ENCODE measurements at places on chromosomes 3 and 15. TPM values are rescaled to one million over a fixed set of nuclear protein-coding genes. Genes with fewer than 3 reads are reported as not detected.

The MOBP gene
- not detected for polyA plus RNA-seq

DNA sequence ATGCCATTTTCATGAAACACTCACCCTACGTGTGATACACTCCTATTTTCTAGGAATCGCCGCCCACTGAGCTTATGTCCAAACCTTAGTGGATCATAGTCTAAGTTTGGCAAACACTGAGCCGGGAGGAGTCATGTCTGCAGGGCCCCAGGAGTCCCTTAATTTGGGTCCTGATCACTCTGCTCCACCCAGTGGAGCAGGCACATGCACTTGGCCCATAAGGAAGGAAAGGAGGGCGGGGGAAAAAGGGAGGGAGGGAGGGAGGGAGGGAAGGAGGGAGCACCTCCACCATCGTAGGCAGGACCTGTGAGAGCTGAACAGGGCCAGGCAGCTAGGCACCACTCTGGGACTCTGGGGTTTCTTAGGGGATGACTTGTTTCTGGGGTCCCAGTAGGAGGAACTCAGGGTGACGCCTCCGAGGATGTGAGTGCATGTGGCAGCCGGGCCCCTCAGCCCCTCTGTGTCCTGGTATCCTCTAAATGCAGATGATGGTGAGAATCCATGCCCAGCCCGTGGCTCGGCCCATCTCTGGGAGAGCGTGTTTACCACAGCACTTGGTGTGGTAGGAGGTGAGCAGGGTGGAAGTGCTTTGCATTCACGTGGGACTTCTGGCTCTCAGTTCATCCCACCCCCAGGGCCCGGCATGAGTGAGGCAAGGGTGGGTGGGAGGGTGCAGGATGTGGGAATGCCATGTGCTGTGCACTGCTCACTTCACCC lies 109.4 kb downstream of the KLF13 start:
- no peak for DNase-seq

- DNase-seq, result no peak
These were observed 282.1 kb downstream of the EPHB1 start for GRCh38 chr3:135077186-135077585.

- peak; percentile 30 for DNase-seq
These were observed 26.8 kb downstream of the KAT2B start for GRCh38 chr3:20066850-20067617.

DNA sequence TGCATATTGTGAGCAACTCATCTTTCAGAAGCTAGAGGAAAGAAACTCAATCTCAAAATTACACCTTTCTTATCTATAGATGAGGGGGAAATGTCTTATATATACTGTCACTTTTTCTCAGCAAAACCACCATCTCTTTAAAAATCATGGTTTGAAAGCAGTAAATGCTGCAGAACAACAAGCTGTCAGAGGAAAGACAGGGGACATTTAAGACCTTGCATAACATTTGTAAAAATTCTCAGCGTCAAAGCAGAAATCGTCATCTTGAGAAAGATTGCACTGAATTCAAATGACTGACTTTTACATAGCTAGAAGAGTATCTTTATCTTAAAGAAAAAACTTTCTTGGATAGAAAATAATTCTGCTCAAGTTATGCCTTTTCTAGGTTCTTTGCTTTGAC lies 122.2 kb upstream of the CADPS start:
- DNase-seq, result no peak

The P2RY12 gene
- 0.34 TPM for polyA plus RNA-seq

The C15orf62 gene
- polyA plus RNA-seq, result not detected

- peak; percentile 68 for DNase-seq
These were observed 51.9 kb downstream of the BBX start for GRCh38 chr3:107574650-107575049.

The ROBO2 gene
- polyA plus RNA-seq, result 2.2 TPM

DNA sequence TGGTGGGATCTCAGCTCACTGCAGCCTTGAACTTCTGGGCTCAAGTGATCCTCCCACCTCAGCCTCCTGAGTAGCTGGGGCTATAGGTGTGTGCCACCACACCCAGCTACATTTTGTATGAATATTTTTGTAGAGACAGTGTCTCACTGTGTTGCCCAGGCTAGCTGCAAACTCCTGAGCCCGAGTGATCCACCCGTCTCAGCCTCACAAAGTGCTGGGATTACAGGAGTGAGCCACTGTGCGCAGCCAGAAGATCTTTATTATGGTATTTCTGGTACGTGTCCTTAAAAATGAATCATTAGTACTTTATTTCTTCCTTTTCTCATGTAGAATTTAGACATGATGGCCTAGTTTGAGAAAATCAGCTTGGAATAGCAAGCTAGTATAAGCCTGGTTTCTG lies 153.3 kb downstream of the BCHE start:
- DNase-seq, result peak; percentile 22

The CYP11A1 gene
- 0.05 TPM for polyA plus RNA-seq

The DNAH1 gene
- 0.72 TPM for polyA plus RNA-seq

DNA sequence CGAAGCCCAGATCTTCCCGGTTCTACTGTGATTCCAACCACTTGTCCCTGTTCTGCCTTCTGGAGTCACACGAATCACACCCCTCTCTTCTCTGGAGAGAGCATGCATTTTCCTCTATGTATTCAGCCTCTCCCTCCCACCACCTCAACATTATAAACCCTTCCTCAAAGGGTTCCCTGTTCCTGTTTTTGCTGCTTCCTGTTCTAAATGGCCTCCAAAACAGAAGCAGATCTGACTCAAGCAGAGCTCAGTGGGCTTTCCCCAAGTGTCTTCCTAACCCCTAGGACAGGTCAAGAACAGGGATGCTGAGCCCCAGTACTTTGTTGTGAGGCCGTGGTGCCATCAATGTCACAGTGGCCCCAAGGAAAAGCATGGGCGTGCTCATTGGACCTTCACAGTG lies 75.7 kb upstream of the ARNT2 start:
- DNase-seq, result no peak

DNA sequence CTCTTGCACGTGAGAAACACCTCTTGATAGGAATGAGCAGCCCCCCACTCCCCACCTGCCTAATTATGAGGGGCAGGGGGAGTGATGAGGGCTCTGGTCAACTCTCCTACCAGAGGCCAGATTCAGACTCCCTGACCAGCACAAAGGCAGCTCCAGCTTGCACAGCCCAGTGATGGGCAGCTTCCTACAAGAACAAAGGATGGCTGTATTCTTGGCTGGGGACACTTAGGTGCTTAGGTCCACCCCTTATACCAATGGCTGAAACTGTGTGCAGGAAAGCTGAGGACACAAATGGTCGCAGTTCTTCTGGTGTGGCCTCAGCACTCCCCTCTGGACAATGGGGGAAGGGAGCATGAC lies 81.8 kb downstream of the IQSEC1 start:
- no peak for DNase-seq

- DNase-seq, result no peak
These were observed 50.9 kb downstream of the CORO2B start for GRCh38 chr15:68629519-68630210.

- peak; percentile 34 for DNase-seq
These were observed 64.7 kb downstream of the ISL2 start for GRCh38 chr15:76401285-76401684.

The PRKCD gene
- polyA plus RNA-seq, result 23.2 TPM

GRCh38 chr15:25869701-25870100 lies 6.6 kb upstream of the ATP10A start:
- DNase-seq, result no peak

DNA sequence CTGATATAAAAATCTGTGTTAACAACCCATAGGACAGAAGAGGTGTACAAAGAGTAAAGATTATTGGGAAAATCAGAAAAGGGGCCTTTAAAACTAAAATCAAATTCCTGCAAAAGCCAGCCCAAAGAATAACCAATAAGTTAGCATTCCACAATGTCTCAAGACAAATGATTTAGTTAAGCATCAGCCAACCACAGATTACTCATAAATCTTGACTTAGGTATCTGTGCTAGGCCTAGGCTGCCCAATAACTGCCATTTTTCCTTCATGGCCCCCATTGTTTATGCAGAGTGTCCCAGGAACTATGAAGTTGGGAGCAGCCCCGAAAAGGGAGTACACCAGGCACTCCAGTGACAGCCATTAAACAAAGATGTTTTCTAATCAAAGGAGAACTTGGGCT lies 7.4 kb downstream of the TRANK1 start:
- DNase-seq, result peak; percentile 67

The ARL6IP5 gene
- 218 TPM for polyA plus RNA-seq

The PLSCR2 gene
- polyA plus RNA-seq, result not detected

GRCh38 chr15:68055224-68055705 lies 1.1 kb downstream of the PIAS1 start:
- DNase-seq, result peak; percentile 56

GRCh38 chr3:31629054-31629453 lies 96.3 kb downstream of the STT3B start:
- DNase-seq, result no peak

The SPATA16 gene
- polyA plus RNA-seq, result not detected

DNA sequence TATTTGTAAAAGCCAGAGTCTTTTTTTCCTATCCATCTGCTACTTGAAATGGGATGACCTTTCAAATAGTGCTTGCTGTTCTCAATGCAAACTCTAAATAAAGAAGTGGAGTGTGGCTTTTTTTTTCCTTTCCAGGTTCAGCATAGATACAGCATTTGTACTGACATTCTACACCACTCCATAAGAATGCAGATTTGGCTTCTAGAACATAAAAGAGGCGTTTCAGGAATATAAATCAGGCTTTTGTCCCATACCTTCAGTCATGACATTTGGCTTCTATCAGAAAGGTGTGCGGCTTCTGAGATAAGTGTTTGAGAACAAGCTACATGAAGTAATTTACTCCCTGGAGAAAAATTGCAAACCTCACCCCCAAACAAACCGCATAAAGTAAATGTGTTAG lies 553.1 kb downstream of the FHIT start:
- DNase-seq, result no peak

- DNase-seq, result peak; percentile 37
These were observed 30.6 kb downstream of the PTX3 start for GRCh38 chr3:157467200-157467599.

The ANKUB1 gene
- not detected for polyA plus RNA-seq

GRCh38 chr3:150210461-150211110 lies 197.5 kb upstream of the TSC22D2 start:
- DNase-seq, result no peak
